ENCODE measurements at places on chromosomes 5 and 9.

DNA sequence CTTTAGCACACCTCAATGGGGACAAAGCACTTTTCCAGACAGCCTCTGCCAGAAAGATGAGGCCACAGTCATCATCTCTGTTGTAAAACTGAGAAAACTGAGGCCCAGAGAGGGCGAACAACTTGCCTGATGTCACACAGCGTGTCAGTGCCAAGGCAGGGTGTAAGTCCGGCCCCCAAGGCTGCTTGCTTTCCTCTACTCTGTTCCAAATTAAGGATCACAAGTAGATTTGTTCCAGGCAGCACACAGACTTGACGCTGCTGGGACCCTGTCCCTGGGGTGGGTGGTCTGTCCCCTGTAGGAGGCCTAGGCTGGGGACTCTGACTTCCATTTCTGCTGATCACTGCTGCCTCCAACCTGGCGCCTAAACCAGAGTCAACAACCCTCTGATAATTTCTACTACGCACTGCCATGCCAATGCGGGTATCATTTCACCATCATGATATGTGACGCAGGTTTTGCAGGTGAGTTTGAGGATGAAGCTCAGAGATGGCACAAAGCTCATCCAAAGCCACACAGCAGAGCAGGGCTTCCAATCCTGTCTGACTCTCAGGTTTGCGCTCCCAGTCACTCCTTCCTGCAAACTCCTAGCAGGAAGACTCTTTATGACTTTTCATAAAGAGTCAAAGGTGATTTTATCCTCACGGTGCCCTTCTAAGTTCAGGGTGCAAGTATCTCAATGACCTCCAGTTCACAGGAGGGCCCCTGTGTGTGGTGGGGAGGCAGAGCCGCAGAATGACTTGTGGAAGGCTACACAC, 13.5 kb upstream of the RALGDS start:
- no peak for DNase-seq

DNA sequence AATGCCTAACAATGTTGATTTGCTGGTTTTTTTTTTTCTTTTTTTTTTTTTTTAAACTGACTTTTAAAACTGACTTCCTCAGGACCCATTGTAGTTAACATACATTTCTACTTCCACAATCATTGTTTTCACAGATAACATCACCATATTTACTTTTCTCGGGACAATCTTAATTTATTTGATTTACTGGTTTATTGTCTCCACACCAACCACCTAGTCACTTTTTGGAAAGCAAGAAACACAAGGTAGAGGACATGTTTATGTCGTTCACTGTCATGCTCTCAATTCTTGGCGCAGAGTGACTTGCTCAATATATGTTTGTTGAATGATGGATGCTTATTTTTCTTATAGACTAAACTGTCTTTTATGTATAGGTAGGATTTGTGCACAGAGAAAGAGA, 2280.7 kb downstream of the MAT2B start:
- DNase-seq = no peak

GRCh38 chr5:145157841-145158240, 677.3 kb downstream of the PRELID2 start:
- no peak for DNase-seq

GRCh38 chr9:90033028-90033650, 428.3 kb downstream of the GADD45G start:
- DNase-seq = no peak

DNA sequence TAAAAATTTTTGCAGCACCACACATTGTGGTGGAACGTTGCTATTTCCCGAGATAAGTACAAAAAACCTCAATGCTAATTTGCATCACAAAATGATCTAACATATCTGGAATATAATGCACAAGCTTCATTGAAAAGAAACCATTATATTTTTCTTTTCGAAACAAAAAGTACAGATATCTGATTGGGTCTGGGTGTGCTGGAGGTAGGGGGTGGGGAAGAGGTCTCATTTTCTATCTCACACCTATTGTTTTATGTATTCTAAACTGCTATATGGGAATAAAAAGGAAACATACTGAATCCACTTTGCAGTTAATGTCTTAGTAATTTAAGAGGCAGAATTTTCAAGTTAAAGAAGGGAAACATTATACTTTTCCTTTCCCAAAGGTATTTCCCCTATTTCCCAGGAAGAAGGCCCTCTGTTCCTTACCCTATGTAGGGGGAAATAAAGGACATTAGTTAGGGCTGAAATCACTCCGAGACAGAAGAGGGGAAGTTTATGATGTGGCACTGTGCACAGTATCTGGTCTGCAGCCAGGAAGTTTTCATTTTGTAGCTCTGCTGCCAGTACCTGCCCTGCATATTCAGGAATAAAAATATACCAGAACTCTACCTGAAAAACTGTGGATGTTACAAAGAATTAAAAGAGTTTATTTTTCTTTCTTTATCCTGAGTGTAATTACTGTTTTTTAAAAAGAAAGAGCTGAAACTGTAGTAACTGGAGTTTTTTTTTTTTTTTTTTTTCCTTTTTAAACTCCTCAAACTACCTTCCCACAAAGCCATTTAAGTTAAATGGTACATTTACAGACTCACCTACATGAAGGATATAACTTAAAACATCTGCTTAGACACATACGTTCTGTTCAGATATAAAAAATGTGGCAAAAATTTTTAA, 7.4 kb downstream of the MEF2C start:
- no peak for DNase-seq

GRCh38 chr5:55829956-55830355, 21.2 kb upstream of the IL31RA start:
- DNase-seq = no peak

GRCh38 chr9:125258832-125259534, 2.6 kb upstream of the GAPVD1 start:
- no peak for DNase-seq

DNA sequence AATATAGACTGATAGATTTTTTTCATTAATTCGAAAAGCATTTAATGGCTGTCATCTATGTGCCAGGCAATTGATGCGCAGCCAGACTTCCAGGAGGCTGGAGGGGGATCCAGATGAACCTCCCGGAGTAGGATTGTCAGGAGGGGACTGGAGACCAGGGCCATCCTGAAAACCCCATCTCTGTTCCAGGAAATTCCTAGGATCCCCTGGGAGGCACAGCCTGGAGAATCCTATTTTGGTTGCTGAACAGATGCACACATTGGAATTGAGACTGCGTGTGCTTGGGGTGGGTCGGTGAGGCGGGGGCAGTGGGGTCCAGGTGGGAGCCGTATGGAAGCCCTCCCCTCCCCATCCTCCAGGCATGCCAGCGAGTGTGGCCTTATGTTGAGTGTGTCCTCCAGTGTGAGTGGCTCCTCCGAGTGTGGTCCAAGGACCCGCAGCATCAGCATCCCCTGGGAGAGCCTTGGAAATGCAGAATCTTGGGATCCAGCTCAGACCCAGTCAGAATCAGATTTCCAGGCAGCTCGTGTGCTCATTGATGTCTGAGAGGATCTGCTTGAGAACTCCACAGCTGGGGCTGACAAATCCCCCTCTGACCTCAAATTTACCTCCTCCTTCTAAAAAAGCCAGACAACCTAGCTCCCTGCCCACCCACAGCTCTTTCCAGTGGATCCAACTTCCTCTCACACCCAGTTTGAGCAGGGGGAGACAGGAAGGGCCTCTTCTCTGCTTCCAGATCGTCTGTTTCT, 38.7 kb downstream of the ROPN1L start:
- no peak for DNase-seq

GRCh38 chr9:3863111-3863528, 337.3 kb upstream of the RFX3 start:
- DNase-seq = peak; percentile 91

- no peak for DNase-seq
These were observed 2.8 kb downstream of the GM2A start for GRCh38 chr5:151255621-151256286.

GRCh38 chr5:31995006-31995405, 179.1 kb downstream of the GOLPH3 start:
- no peak for DNase-seq

- DNase-seq = no peak
These were observed 10.6 kb downstream of the TENT4A start for GRCh38 chr5:6723816-6724300.

DNA sequence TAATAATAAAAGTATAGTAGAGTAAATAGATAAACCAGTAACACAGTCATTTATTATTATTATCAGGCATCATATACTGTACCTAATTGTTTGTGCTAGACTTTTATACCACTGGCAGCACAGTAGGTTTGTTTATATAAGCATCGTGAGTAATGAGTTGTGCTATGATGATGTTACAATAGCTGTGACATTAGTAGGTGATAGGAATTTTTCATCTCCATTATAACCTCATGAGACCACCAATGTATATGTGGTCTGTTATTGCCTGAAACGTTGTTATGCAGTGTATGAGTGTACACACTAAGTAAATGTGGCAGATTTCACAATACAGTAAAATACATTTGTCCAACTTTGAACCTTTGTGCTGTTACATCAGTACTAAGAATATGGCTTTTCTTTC, 72.7 kb upstream of the SPATA31D4 start:
- DNase-seq = no peak

GRCh38 chr5:81904166-81904565, 67.7 kb upstream of the ATG10 start:
- DNase-seq = no peak

GRCh38 chr5:140106101-140106500, 7.8 kb upstream of the PURA start:
- DNase-seq = no peak

- DNase-seq = peak; percentile 67
These were observed at the start of gene CXXC5 for GRCh38 chr5:139648205-139649081. Gene CXXC5, plus strand, starts transcription at chr5:139648349. Its CDS starts 32,175 bp downstream, at chr5:139680524.

DNA sequence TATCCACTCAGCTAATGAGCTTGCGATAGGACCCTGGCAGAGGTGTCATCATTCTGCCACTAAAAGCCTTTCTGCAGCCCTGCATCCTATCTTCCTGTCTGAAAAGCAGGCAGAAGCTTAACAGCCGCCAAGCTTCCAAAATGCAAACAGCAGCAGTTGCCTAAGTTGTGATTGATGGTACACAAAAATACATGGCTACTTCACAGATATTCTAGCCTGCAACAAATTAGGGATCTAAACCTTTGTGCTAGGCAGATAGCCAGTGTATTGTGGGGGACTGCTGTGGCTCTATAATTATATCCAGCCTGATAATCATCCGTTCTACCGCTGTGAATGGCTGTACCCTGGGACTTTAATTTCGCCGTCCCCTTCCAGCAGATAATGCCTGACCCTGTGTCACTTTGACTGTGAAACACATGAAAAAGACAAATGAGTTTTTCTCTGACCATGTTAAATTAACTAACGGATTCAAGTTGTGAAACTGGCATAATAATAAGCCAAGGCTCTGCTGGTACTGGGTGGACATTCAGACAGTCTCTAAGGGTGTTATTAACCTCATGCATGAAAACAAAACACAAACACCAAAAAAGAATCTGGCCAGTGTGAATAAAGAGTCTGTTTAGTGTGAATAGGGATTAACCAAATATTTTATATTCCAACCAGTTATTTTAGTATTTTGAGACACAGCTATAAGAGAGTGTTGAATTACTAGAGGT, 45.9 kb downstream of the SEMA6A start:
- DNase-seq = no peak

- DNase-seq = peak; percentile 92
These were observed 12.5 kb upstream of the CTSL start for GRCh38 chr9:87713278-87713987.

GRCh38 chr5:160843240-160843639, 8.8 kb downstream of the ATP10B start:
- no peak for DNase-seq

DNA sequence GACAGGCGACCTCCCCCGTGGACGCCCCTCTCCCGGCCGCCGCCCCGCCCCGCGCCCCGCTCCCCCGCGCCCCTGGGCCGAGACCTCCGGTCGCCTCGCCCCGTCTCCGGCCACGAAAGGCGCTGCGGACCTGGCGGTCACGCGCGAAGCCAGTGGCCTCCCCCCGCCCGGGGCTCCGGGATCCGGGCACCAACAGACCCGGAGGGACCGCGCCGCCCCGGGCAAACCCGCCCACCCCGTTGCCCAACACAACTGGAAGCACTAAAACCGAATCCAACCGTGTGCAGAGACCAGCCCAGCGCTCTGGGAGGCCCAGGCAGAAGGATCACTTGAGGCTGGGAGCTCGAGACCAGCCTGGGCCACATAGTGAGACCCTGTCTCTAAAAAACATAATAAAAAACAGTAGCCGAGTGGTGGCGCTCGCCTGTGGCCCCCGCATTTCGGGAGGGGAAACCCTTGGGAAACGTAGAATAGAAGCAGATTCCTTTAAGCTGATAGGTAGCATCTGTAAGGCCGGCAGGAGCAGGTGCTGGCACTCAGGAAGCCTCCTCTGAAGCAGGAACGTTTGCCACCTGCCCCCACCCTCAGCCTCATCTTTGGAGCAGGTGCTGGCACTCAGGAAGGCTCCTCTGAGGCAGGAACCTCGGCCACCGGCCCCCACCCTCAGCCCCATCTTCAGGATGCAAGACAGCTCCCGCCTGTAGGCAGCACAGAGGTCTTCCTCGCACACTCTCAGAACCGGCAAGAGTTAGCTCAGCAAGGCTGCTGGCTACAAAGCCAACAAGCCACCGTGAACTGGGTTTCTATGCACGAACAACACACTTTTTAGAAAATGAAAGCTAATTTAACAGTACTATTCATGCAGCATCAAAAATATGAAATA, 4.6 kb upstream of the SLC9A3 start:
- DNase-seq = no peak

DNA sequence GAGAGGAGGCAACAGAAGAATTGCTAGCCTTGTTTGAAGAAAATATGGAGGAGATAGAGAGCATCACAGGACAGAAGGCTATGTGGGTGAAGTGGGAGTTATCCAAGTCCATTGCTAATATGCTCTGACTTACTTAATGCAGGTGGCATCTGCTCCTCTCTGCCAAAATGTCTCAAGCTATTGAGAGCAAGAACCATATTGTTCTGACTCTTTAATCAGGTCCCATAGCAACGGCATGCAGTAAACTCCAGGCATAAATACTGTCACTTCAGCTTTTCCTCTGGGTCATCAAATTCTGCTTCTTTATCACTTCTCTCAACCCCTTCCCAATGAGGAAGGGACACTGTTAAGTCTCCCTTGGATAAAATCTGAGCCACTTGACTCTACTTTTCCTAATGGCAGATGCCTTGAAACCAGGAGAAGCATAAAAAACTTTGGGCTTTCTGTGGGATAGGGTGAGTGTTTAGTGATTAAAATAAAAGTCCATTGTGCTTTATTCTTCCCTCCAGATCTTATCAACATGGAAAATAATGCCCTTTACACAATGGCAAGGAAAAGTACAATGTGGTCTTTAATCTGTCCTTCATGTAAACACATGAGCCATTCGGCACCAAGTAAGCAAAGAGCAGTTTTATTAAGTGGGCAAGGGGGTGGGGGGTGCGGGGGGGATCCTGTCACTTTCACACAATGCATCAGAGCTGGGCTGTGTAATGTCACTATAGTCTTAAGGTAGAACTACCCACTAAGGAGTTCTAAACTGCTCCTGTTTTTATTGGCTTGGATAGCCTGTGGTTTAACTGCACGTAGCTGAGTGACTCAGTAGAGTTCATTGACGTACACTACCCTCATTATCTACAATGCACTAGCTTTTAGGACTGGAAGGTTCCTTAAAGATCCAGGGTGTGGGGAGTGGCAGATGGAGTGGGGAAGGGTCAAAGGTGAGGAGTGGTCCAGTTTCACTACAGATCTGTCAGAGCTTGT, 71.0 kb upstream of the TARS1 start:
- peak; percentile 67 for DNase-seq

GRCh38 chr5:166340039-166340438, 1951.4 kb upstream of the WWC1 start:
- no peak for DNase-seq
